ENCODE measurements at places on chromosomes 2 and 18.
A peak's percentile ranks its signal among the peaks of the same experiment; 100 is the strongest.

DNA sequence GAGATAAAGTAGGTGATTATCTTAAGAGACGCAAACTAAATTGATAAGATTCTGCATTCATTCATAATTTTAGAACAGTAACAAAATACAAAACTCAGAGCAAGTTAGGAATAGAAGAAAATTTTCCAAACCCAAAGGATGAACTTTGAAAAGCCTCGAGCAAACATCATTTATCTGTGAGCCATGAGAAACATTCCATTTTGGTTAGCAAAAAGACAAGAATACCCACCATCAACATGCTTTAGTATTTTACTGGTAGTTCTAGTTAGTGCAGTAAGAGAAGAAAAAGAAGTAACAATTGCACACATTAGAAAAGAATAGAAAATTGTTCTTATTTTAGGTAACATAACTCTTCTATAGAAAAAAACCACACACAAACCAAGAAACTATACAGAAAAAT lies 291.3 kb upstream of the TCF4 start:
- no peak for DNase-seq

- no peak for DNase-seq
These were observed 60.0 kb upstream of the TGIF1 start for GRCh38 chr18:3389977-3390376.

DNA sequence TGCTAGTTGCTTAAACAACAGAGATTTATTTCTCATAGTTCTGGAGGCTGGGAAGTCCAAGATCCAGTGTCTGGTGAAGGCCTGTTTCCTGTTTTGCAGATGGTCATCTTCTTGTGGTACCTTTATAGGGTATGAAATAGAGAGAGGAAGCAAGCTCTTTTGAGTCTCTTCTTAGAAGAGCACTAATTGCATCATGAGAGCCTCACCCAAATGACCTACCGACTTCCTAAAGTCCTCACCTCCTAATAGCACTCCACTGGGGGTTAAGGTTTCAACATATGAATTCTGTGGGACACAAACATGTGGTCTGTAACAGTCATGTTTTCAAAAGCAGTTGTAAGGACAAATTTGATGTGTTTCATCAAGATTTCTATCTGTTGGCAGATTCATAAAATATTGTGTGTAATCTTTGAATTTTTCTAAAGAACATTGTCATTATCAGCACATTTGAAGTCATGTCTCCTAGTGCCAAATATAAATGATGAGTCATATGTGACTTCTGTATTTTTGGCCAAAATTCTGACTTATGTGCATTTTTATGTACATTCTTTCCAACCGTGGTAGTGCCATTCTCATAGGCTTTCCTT lies 45.3 kb downstream of the CD28 start:
- no peak for DNase-seq

DNA sequence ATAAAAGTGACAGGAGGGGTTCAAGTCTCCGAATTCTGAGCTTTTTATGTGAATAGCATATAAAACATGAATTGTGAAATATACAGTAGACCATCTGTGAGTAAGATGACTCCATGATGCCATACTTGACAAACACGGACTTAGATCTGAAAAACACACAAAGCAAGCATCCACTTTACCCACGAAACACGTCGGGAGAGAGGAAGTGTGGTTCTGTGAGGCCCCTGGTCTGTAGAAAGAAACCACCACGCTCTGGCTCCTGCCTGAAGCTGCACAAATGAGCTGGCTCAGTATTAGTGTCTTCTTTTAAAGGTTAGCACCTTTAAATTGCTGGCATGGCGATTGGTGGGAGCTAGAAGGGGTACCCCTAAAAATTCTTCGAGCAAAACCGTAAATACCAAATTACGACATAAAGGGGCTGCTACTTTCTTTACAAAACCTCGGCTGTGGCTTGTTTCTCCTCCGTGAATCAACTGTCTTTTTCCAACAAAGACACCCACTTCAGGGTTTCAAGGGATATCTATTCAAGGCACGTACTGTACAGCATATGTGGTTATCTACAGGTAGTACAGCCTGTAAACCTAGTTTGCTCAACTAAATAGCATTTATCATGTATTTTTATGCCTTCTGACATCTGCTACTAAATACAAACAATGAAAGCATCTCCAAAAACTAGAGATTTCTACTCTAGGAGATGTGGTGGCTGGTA lies 70.9 kb downstream of the AFF3 start:
- DNase-seq: no peak

DNA sequence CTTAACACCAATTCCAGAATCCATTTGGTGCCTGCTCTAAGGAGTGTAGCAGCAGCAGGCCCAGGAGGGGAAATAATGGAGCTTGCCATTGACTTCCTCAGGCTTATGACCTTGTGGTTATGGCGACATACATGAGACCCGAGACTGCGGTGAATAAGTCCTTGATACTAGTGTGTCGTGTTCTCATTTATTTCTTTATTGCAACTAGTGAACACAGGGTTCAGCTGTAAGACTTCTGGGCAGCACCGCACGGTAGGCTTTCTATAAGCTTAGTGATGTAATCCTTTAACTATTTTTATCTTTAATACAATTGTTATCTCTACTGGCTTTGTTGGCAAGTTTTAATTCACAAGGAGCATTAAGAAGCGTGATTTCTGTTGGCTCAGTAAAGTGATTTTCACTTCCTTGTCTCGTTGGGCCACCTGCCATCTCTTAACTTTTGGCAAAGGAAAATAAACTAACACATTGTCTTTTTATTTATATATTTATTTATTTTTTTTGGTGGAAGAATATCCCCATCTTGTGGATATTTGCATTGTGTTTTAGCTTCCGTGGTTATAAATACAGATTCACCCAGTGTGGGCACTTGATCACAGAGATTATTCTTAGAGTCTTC lies 139.8 kb downstream of the LTBP1 start:
- no peak for DNase-seq

DNA sequence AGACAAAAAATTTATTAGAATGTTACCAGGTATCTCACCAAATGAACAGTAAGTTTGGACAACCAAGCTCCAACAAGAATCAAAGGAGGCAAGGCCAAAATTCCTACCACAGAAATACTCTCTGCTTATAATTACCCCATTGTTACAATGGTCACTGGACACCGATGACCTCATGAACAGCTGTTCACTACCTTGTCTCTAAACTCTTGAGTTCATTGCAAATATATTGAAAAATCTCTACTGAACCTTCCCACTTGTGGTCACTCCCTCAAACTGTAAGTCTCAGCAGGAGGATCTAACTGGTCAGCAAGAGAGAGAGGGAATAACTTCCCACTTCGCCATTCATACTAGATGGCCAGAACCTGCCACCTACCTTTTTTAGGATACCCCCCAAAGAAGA lies 50.0 kb downstream of the ERBB4 start:
- no peak for DNase-seq

DNA sequence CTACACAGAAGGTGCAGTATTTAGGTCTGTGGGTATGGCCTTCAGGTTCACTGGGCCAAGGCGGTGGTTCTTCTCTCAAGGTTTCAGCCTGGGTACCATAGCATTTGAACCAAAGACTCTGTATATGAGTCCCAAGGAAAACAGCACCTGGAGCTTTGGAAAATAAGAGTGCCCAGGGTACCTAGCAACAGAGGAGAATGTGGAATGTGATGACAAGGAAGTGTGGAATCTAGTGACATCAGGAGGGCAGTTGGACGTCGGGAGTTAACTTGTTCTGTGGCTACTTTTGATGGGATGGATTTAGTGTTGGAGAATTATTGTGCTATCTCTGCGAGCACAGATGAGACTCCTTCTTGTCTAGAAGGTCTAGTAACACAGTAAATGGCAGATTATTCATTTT lies 201.2 kb downstream of the NOL4 start:
- no peak for DNase-seq

- no peak for DNase-seq
These were observed 49.4 kb downstream of the TSPYL6 start for GRCh38 chr2:54206596-54206995.

GRCh38 chr2:6113786-6114185 lies 421.6 kb downstream of the SOX11 start:
- no peak for DNase-seq

DNA sequence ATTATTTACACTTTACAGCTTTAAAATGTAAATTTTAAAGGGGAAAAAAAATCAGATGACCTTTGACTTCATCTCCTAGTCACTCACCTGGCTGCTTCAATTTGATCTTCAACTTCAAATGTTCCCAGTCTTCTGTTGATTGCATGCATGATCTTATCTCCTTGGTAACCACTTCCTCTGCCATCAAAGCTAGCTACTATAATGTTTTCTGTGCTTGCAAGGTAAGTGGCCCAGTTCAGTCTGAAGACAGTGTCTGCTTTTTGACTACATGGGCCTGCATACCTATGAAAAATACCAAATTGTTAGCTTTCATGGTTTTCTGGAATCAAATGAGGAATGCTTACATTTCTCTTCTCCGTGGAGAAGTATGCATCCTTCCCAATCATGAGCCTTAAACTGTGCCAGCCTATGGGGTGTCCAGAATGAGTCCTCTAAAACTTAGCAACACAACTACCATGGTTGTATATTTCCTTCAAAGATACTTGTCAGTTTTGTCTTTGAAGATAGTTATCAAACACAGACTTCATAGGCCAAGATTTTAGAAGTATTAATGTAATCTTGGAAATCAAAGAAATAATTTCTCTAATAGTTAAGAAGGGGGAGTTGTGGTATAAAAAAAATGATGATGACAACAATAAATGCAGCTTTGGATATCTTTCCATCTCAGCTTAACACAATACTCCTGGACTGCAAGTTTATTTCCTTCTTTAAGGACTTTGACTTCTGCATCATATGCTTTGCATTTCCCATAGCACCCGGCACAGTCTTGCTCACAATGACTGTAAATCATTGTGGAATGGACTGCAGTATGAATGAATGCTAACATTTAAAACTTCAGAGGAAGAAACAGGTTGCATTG lies 62.1 kb downstream of the DPP4 start:
- peak; percentile 90 for DNase-seq

GRCh38 chr2:1884933-1885580 lies 140.7 kb upstream of the PXDN start:
- DNase-seq: no peak

GRCh38 chr2:58449286-58450010 lies 208.3 kb upstream of the FANCL start:
- DNase-seq: no peak

DNA sequence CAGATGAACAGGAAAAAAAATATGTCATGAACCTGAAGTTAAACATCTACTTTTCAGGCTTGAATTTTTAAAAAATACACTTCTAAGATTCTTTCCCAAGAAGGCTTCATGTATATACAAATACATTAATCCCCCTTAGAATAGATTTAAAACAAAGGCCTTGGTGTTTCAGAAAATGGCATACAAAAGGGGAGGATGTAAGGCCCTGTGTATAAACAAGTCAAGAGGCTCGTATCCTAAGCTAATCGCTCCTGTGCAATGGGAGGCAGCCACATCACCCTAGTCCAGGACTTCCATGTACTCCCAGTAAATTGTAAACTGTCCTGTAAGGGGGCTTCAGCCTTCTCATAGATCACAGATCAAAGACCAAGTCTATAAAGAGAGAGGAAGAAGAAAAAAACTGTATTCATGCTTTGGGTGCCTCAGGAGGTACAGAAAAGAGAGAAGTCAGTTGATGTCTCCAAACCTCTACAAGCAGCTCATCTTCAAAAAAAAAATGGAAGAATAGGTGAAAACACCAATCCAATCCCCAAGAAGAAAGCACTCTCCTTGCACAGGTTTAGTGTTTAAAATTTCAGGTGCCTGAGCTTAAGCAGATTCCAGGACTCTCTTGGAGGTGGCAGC lies 53.9 kb downstream of the ANKRD44 start:
- DNase-seq: no peak

DNA sequence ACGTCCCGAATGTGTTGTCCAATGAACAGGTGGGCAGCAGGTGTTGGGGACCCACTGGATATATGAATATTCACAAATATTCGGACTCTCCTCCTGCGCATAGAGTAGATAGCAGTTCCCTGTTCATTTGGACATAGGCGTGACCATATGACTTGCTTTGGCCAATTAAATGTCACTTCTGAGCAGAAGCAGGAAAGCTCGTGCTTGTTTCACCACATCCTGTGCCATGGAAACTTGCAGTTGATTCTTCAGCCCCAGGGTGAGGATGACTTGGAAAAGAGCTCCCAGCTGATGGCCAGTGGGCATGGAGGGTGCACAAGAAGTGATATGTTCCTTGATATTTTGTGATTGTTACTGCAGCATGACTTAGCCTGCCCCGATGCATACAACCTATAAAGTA lies 52.6 kb downstream of the PTPRM start:
- DNase-seq: no peak

DNA sequence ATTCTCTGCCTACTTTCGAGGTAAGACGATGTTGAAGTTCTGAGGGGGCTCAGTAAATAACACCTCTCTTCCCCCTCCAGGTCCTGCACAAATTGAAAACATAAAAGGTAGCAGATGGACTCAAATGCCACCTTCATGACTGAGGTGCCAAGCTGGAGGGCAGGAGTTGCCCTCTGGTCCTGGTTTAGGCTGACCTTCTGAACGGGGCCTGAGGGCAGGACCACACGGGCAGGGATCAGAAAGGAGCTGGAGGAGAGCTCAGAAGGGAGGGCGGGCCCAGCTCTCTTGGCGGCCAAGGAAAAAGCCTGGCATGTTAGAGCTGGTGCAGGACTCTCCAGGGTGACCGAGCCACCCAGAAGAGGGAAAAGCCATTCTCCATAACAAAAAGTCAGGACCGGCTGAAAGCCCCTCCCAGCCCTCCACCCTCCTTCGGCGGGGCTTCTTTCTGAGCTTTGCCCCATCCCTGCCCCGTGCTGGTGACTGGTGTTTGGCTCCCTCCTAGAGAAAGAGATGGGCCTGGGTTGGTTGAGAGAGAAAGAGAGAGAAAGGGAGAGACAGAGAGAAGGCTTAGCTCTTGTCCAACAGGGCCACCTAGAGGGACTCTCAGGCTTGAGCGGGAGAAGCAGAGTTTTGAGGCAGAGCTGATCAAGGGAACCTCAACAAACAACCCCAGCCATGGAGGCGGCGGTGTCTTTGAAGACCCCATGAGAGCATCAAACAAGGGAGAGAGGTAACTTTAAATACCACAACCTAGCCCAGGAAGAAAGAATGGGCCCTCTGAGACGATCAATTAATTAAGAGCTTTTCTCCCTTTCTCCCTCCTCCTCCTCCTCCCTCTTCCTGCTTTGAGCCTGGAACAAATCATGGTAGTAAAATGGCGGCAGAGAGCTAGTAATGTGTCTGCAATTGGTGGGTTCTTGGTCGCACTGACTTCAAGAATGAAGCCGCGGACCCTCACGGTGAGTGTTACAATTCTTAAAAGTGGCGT lies 50.8 kb downstream of the WIPF1 start:
- no peak for DNase-seq

GRCh38 chr18:48319801-48320638 lies 89.2 kb downstream of the ZBTB7C start:
- no peak for DNase-seq

- DNase-seq: no peak
These were observed 108.8 kb upstream of the TRIB2 start for GRCh38 chr2:12607971-12608370.

DNA sequence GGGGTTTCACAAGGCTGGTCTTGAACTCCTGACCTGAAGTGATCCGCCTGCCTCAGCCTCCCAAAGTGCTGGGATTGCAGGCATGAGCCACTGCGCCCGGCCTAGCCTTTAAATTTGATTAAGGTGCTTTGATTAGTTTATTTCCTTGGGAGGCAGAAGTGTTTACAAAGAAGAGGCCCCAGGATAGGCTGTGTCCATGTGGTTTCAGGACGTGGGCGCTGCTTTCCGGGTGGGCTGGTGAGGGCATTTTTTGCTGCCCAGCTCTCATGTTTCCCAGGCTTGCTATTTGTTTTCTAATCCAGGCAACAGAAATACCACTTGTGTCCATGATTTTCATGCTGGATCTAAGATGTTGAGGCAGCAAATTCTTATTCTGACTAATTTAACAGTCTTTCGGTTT lies 124.2 kb downstream of the SH3RF3 start:
- no peak for DNase-seq

GRCh38 chr18:48135436-48135966 lies 205.0 kb upstream of the SMAD2 start:
- DNase-seq: no peak
